ENCODE measurements at places on chromosomes 3 and 15. TPM values are rescaled to one million over a fixed set of nuclear protein-coding genes. Genes with fewer than 3 reads are reported as not detected.

- DNase-seq = no peak
These were observed 278.5 kb upstream of the UMPS start for GRCh38 chr3:124451630-124452317.

- DNase-seq = peak; percentile 60
These were observed 22.5 kb downstream of the GABRA5 start for GRCh38 chr15:26889298-26889898.

- no peak for DNase-seq
These were observed 103.0 kb upstream of the TGFBR2 start for GRCh38 chr3:30503446-30503845.

DNA sequence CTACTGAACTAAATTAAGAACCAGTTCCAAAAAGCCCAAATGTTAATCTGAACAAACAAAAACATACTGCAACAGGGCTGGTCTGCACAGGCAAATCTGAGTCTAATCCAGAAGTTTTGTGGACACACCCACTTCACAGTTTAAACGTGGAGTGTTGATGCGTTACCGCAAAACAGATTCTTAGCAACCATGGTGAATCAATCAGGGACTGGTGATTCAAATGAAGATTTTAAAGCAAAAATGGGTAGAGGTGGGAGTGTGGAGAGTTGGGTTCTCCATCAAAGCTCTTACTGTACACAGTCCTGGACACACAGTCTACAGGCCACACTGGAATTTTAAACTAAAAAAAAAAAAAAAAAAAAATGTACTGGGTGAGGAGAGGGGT is 5.2 kb downstream of the ANXA2 start:
- DNase-seq = no peak

DNA sequence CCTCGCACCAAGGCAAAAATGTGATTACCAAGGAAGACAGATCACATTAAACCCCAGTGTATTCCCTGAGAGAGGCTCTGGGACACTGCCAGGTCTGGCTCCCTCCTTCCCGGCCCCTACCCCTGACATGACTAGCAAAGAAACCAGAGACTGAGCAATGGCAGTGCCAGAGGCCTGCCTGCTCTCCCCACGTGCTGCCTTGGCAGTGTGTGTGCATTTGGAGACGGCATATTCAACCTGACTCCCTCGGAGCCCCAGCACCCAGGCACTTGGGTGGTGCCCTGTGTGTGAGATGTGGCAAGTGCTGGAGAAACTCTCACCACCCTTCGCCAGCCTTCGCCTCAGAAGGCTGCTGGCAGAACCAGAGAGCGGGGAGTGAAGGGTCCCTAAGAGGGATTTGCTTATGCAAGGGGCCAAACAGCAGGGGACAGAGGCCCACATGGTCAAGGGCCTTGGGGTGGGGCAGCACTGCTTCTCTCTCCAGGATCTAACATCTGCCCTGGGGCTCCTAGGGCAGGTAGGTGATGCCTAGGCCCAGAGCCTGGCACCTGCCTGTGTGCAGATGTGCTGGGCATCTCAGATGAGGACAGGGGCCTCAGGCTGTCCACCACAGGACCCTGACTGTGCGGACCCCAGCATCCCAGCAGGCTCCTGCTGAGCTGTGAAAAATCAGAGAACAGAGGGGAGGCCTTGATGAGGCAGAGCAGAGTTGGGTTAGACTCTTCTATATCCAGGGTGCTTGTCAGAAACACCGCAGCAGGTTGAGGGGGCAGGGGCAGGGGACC is 23.6 kb upstream of the PLXNA1 start:
- no peak for DNase-seq

DNA sequence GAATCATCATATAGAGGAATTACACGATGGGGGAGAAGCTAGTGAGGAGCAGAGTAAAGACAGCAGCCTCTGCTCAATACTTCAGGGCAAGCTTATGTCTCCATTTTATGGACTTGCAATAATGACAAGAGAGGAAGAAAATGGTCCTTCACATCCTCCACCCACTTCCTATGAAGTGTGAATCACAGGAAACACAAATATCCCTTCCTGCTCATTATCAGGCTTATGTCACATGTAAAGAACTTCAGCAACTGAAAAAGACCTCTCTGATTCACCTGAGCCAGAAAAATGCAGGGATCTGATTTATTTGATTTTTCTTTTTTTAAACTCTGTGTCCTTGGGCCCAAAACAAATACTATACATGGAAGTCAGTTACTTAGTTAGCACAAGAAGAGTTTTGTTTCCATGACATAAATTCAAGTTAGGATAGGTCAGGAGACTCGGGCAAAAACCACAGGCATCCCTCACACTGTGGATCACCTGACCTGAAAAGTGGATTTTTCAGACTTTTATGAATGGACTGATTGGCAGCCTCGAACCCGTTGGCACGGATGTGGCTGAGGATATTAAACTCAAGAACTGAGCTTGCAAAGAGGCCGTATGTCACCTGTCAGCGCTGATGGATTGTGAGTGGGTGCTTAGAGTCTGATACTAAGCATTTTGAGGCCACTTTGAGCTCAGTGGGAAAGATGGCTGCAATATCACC is 620.8 kb upstream of the MDFIC2 start:
- no peak for DNase-seq

DNA sequence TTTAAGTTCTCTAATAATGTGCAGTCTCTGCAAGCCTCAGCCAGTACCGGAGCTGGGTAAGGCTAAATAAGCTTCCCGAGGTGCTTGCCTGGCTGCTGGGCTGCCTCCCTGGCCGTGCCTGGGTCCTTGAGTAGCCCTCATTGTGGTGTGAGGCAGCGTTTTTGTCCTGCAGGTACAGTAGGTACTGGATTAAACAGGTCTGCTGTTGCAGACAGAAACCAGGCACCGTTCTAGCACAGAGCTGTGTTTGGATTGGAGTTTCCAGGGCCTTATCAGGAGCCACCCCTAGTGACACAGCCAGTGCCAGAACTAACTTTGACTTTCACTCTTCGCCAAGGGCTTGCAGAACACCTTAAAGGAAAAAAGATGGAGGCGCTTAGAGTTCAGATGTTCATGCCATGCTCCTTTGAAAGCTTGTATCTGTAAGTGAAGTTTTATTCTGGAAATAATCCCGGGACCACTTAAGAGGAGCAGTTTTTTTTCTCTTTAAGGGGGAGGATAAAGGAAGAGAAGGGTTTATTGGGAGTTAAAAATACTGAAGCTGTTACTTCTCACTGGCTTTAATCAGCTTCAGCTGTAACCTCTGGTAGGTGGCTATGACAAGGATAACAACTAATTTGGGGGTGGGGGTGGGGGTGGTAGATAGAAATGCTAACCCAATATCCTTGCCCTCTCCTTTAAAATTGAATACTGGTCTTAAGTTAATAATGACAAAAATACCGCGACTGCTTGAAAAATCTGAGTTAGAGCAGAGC is 126.8 kb downstream of the MITF start:
- DNase-seq = no peak

DNA sequence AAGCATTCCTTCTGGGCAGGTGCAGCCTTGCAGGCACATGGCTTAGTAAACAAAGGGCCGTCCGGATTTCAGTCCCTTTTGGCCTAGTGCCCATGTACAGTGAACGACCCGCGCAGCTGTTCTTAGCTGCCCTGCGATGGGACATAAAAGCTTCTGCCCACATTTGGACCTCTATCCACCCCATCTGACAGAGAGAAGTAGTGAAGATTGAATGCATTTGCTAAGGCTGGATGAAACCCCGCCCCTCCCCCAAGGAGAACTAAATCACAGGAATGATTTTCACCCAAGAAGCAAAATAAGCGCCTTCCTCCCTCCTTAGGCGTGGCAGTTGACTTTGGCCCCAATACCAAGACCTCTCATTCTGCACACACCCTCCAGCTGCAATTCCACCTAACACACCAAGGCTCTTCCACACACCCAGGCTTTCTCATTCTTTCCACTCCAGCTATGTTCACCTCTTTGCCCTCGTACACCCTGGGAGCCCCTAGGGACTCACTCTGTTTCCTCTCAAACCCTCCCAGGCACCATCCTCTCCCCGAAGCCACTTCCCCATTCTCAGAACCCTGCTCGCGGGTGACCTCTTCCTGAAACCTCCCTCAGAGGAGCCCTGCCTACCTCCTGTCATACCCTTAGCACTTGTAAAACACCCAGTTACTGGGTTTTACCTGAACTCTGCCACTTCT is 14.1 kb upstream of the HRH1 start:
- DNase-seq = no peak

- DNase-seq = no peak
These were observed 34.4 kb downstream of the RARB start for GRCh38 chr3:25462495-25462894.

DNA sequence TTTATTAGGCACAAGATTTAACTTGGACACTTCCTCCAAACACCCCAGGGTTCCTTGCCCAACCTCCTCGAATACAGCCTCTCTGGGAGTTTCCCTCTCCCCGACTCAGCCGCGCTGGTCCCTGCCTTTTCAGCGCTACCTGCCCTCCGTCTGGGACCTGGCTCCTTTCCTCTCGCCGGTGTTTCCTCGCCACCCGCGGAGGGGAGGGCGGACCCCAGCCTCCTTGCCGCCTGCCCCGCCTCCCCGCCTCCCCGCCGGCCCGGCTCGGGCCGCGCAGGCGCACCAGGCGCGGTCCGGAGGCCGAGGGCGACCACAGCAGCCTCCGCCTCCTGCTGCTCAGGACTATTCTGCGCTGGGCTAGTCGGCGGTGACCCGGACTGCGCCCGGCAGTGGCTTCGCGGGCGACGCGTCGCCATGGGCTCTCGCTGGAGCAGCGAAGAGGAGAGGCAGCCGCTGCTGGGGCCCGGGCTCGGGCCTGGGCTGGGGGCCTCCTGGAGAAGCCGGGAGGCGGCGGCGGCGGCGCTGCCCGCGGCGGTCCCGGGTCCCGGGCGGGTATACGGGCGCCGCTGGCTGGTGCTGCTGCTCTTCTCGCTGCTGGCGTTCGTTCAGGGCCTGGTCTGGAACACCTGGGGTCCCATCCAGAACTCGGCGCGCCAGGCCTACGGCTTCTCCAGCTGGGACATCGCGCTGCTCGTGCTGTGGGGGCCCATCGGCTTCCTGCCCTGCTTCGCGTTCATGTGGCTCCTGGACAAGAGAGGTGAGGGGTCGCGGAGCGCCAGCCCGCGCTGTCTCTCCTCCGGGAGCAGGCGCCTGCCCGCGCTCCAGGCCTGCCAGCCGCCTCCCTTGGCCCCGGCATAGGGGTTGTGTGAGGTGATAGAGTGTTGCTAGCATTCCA is at the start of gene SLC49A4:
Gene SLC49A4 (plus strand): TSS at position 291 of the 895 bp plus-strand sequence. CDS start 124 bp downstream, at position 415.
- DNase-seq = peak; percentile 97

GRCh38 chr3:192042116-192042515 is 581.2 kb downstream of the PYDC2 start:
- DNase-seq = no peak

DNA sequence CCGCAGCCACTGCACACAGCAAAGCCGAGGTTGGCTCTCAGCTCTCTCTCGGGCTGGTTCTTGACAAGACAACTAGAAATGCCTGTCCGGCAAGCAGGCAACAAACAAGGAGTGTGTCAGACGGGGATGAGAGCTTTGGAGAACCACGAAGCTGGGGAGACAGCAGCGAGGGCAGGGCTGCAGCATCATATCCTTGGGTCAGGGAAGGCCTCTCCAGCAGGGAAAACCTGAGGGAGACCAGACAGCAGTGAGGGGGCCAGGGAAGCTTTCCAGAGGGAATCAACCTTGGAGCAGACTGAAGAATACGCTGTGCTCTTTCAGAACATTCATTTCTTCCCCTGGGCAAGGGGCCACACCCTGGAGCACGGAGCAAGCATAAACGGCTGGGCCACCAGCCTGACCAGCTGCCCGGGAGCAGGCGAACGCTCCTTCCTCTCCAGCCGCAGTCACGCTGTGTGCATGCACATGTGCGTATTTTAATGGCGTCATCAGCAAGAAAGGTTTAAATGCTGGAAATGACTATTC is 58.7 kb downstream of the CHSY1 start:
- peak; percentile 18 for DNase-seq

DNA sequence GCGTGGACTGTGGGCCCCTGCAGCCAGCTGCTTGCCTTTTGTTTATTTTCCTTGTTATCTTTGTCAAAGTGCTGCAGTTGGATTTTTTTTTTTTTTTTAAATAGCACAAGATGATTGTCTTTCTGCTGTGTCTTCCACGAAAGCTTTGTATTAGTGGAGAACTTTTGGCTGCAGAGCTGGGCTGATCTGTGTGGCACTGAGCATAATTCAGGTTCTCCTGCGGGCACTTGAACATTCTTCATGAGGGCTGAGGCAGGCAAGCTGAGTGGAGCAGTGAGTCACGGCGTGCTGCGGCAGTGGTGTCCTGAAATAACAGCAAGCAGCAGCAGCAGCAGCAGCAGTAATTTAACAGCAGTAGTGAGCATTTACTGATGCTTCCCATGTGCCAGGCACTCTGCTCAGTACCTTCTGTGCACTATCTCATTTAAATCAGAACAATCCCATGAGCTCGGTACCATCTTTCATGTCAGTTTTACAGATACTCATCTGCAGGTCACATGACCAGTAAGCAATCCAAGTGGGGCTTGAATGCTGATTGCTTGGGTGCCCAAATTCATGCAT is 45.8 kb downstream of the MITF start:
- no peak for DNase-seq

DNA sequence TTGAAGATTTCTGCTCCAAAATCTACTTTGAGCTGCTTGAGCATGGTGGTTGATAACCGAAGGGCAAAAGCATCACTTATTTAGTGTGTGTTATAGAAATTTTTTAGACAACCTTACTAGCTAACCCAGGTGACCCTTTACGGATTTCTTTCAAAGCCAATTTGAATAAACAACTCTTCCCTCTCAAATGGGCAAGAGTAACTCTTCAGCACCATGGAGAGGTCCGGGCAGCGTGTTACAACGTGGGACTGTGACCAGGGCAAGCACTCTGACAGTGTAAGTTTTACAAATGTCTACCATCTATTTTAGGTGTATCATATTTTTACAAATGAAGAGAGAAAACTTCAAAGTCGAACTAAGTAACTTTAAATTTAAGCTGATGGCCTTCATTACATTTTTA is 471.8 kb downstream of the MFSD1 start:
- DNase-seq = peak; percentile 11

GRCh38 chr3:170656284-170656683 is 70.4 kb upstream of the SLC7A14 start:
- no peak for DNase-seq

DNA sequence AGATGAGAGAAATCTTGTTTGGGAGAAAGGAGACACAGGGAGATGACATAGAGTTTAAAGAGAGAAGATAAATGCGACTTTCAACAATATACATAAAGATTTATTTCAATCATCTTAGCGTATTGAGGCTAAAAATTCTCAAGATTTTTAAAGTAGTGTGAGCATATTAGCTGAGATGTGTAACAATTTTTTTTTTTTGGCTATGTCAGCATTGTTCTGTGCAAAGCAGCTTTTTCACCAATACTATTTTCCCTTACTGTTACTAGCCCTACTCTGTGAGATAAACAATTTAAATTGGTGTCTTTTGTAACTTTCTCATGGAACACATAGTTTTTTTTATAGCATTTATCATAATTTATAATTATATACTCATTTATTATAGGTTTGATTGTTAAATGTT is 185.2 kb upstream of the ZNF385D start:
- no peak for DNase-seq

The C3orf52 gene
- 11.3 TPM for total RNA-seq

The IGDCC3 gene
- total RNA-seq = 39.7 TPM

The HAUS2 gene
- total RNA-seq = 28.0 TPM

The TMEM207 gene
- not detected for total RNA-seq

The ACKR2 gene
- not detected for total RNA-seq

The NMNAT3 gene
- total RNA-seq = 4.7 TPM

The PRR20G gene
- total RNA-seq = not detected

The FAM174B gene
- 26.8 TPM for total RNA-seq

The CPB1 gene
- 0.07 TPM for total RNA-seq
